Fibroblast of skin of right biceps (primary cell): ENCODE measurements at places on chromosomes 3 and 15.

DNA sequence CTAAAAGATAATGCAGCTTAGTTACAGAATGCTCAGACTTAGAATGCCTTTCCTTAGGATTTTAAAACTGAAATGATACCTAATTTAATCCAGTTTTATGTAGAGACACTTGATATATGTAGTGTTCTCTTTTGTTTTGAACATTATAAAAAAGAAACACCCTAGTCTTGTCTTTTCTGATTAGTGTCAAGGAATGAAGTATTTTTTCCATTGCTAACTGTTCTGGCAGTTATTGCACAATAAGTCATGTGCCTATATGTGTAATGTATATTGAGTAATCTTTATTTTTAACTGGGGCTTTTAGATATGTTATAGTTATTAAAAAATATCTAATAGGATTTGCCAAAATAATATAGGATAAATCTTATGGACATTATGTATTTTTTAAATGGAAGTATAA, 4.5 kb downstream of the ARL8B start:
- peak; percentile 51 for DNase-seq

GRCh38 chr15:91936927-91937326, 83.4 kb downstream of the SLCO3A1 start:
- DNase-seq, result no peak

DNA sequence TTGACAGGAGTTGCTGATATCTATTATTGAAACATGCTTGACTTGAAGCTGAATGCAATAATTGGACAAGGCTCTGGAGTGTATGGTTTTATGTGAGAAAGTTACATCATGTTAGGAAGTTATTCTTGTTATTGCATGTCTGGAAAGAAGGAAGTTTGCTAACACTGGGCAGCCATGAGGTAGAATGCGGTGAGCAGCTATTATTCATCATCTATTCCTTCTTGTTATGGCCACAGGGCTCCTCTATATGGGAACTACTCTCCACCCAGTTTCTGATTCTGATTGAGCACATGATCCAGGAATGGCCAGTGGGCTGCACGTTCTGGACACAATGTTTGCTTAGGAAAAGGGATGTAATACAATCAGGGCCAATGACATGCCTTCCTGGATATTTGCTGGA, 37.8 kb upstream of the SCN5A start:
- no peak for DNase-seq

- no peak for DNase-seq
Measured at GRCh38 chr3:127940116-127940515, 25.1 kb downstream of the KBTBD12 start.

- DNase-seq, result peak; percentile 10
Measured at GRCh38 chr3:59001675-59002074, 48.1 kb downstream of the CFAP20DC start.

GRCh38 chr15:76674883-76675282, 230.3 kb downstream of the SCAPER start:
- peak; percentile 65 for DNase-seq

DNA sequence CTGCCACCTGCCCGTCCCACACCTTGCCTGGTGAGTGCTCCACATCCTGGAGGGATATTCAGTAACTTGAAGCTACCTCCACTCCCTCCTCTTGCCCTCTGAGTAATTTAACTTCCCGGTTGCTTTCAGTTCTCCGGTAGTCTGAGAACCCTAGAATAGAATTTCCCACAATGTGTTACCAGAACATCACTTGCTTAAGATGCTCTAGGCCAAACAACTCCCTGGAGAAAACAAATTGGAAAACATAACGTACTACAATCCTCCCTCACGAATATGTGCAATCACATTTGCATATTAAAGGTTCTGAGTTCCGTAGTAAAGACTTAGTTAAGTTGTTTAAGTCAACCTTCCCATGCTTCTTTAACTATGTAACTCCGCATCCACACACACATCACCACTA, 44.8 kb downstream of the SLCO2A1 start:
- DNase-seq, result no peak

GRCh38 chr15:100898661-100899462, 19.2 kb downstream of the ALDH1A3 start:
- DNase-seq, result no peak

GRCh38 chr3:183018421-183019192, 38.3 kb upstream of the DCUN1D1 start:
- DNase-seq, result no peak

DNA sequence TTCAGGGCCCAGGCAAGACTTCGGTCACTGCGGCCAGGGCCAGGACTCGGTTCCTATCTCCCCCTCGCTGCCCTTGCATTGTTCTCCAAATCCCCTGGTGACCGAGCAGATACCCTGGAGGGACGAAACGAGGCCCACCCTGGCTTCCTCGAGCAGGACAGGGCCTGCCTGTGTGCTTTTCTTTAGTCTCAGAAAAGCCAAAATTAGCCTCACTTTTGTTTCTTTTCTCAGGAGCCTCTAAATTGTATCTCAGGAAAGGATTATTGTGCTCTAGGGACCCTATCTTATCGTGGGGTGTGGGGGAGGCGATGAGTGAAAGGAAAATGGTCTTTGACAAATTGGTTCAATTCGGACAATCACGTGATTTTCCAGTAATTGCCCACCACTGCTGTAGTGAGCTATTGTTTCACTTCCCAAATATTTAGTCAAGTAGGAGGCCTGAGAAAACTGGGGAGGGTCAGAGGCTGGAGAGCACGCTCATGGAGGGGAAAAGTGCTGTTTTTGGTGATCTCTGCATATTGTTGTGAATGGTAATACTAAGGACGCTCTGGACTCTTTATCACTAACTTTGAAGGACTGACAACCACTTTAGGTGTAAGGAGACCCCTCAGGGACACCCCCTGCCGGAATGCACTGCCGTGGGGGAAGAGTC, 61.6 kb downstream of the TMEM44 start:
- peak; percentile 55 for DNase-seq
